ENCODE measurements at places on chromosomes 11 and 22.

- DNase-seq = no peak
These were observed 864 bp upstream of the EHBP1L1 start for GRCh38 chr11:65574811-65575567.

- no peak for DNase-seq
These were observed 214.7 kb upstream of the SYN3 start for GRCh38 chr22:33272871-33273270.

- no peak for DNase-seq
These were observed 48.0 kb downstream of the KDM2A start for GRCh38 chr11:67167091-67167490.

DNA sequence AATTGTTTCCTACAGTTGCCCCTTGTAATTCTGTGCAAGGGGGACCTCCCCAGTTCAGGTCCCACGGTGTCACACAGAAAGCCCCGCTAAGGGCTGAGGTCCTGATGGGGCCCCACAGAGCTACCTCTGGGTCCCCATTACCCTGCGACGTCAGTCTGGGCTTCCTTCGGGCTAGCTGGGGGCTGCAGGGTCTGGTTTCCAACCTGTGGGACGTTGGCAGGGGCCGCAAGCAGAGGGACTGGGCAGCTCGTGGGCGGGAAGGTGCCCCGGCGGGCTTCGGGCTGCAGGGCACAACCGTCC, 698 bp downstream of the SLC37A4 start:
- DNase-seq = no peak

GRCh38 chr11:4134806-4135205, 40.2 kb downstream of the RRM1 start:
- no peak for DNase-seq

- DNase-seq = no peak
These were observed 97.1 kb downstream of the ME3 start for GRCh38 chr11:86575208-86575855.

DNA sequence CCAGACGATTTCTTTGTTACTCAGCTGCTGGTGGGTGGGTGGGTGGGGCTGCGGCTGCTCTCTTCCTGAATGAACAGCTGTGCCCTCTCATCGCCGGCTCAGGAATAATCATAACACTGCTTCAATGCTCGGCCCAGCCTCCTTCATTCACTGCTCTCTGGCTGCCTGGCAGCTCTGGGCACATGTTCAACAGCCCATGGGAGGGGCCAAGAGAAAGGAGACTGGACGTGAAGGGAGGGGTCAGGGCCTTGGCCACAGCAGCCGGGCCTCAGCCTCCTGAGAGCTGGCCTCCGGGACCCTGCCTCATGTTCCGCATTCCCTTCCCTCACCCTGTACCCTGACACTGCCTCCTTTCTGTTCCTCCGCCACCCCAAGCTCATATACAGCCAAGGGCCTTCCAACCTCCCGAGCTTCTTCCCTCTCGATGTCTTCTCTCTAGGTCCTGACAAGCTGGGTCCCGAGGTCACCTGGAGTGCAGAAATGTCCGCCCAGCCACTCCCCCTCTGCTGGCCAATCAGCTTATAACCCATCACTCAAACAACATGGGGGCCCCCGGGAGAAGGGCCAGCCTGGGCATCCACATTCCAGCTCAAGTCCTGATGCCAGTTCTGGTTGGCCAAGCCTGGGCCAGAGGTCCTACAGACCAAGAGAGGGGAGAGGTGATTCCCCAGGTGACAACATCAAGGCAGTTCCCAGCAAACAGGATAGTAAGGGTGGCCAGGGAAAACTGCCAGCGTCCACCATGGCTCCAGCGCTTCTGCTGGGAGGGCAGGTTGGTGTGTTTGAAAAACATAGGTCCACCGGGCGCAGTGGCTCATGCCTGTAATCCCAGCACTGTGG, 3.2 kb upstream of the CSDC2 start:
- no peak for DNase-seq

DNA sequence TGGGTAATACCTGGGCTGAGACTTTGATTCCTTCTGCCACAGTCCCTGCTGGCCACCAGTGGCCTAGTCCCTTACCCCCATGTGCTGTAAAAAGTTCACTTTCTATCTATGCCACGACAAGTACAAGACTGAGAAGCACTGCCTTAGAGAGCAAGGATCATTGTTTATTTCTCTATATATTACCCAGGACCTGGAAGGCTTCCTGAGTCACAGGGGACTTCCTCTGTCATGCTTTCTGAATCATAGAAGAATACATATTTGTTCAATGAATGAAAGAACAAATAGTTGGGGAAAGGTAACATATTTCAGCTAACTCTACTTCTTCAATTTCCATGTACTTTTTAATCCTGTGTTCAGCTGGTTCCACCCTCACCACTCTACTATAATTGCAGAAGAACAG, 5.5 kb upstream of the SYT9 start:
- no peak for DNase-seq

- DNase-seq = no peak
These were observed 86.4 kb downstream of the CDKN1C start for GRCh38 chr11:2798951-2799761.

DNA sequence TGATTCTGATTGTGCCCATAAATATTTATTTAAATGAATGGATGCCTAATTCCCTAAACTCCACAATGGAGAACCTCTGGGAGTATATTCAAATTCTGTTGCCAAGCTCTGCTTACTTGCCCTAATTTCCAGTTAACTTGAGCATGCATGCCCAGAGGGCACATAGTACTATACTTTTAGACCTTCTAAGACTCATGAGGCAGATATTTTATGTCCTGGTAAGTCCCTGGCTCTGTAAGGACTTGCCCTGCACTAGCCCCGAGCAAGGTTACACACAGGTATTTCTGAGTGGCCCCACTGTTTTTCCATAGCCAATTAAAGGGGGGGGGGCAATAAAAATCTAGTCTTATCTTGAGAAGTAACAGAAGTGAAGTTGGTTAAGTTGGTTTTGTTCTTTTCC, 21.1 kb upstream of the CAPRIN1 start:
- DNase-seq = no peak

- DNase-seq = no peak
These were observed 16.1 kb downstream of the TREH start for GRCh38 chr11:118663381-118663780.

GRCh38 chr11:2701898-2702434, 2.2 kb upstream of the KCNQ1OT1 start:
- DNase-seq = no peak

DNA sequence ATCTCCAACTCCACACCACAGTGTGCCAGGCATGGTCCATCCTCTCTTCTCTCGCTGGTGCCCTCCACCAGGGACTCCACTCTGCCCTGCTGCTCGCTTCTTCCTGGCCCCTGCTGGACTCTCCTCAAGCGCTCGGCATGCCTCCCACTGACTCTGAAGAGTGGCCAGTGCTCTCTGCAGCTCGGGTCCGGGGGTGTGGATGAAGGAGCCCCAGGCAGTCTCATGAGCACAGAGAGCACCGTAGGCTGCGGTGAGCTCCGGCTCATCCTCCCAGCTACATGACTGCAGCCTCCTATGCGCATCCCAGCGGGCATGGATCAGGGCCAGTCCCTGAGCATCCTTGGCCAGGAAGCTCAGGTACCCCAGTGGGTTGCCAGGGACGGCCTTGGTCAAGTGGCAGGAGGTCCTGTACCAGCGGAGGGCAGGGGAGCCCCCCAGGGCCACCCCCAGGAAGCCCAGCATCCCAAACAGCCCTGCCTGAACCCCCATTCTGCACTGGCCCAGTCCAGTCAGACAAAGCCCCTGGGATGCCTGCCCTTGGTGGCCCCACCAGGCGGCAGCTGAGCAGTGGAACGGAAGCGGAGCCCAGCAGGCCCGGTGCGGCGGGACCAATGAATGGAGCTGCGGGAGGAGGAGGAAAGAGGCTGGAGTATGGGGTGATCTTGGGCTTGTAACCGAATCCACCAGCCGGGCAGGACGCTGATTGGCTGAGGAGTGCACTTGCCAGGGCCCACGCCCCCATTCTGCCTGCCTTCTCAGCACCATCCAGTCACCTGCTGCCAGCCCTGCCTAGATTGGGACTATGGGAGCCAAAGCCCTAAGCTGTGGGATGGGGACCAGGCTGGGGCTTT, at the start of gene PLA2G3:
PLA2G3 (minus strand) TSS at position 643 of the 851 bp plus-strand sequence; CDS start at position 489, 154 bp downstream.
- DNase-seq = no peak

DNA sequence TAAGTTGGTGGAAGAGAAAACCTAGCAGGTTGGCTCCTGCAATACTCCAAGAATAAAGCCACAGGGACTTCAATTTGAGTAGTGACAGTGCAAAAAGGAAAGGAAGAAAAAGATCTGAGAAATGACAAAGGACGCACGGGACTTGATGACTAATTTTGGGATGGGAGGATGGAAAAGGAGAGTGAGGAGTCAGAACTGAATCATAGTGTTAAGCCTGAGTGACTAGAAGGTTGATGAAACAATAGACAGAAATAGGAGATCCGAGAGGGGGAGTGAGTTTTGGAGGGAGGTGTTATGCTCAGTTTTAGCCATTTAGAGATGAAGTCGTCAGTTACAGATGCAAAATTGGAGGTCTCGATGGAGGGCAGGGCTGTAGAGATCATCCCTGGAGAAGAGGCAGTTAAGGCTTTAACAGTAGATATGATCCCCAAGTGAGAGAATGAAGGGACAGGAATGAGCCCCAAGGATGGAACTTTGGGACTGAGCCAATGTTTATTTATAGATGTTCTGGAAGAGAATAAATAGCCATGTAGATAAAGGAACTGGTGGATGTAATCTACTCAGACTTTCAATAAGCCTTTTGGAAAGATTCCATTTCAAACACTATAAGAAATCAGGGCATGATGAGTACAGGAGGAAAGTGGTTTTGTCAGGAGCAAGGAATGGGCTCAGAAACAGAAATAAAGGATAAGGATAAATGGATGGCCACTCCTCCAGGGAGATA, 108.9 kb upstream of the NCAM1 start:
- DNase-seq = no peak

DNA sequence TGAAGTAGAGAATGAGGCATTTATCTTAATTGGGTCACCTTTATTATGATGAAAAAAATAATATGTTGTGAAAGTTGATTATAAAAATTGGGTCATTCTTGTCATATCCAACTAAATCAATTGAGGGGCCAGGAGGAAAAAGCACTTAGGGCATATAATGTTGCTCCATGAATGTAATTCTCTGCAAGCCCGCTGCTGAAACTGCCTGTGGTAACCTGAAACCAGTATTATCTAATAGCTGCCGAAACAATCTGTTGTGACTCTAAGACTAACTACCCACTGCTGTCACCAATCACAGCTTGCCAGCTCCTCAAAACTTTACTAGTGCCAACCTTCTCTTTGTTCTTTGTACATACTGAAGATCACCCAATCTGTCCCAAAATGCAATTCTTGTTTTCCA, 115.8 kb downstream of the ATG16L2 start:
- DNase-seq = no peak

GRCh38 chr11:444396-445144, 2.8 kb upstream of the ANO9 start:
- no peak for DNase-seq

- no peak for DNase-seq
These were observed 31.8 kb downstream of the ARHGAP1 start for GRCh38 chr11:46668480-46669085.

GRCh38 chr11:100827934-100828661, 141.0 kb downstream of the ARHGAP42 start:
- no peak for DNase-seq

- DNase-seq = no peak
These were observed 80.7 kb downstream of the MN1 start for GRCh38 chr22:27720860-27721259.

GRCh38 chr22:37276776-37277175, 5.5 kb upstream of the CYTH4 start:
- no peak for DNase-seq

GRCh38 chr11:65210748-65211147, 29.0 kb downstream of the CAPN1 start:
- no peak for DNase-seq

- DNase-seq = no peak
These were observed 4.9 kb upstream of the SLC16A8 start for GRCh38 chr22:38088629-38089473.

DNA sequence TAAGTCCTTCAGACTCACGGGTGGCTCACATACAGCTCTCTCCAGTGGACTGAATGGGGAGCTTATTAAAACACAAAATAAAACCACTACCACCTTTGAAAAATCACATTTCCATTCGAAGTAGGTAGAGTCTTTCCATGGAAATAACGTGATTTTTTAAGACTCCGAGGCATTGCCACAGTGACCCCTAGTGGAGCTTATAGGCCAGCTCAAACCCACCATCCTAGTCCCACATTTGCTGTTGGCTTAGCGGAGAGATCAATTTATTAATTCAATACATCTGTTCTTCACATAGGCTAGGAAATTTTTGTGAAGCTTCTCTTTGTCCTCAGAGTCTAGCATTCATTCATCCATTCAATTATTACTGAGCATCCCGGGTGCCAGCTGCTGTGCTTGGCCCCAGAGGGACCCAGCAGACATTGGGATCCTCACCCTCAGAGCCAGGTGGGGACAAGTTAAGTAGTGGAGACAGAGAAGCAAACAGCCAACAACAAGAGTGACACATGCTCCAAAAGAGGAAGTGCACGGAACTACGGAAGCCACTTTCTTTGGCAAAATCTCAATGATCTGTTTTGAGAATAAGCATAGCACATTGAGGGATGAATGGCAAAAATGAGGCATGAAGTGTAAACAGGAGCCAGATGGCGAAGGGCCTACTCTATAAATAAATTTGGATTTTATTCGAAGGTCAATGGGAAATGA, 10.2 kb upstream of the P4HA3 start:
- DNase-seq = no peak

DNA sequence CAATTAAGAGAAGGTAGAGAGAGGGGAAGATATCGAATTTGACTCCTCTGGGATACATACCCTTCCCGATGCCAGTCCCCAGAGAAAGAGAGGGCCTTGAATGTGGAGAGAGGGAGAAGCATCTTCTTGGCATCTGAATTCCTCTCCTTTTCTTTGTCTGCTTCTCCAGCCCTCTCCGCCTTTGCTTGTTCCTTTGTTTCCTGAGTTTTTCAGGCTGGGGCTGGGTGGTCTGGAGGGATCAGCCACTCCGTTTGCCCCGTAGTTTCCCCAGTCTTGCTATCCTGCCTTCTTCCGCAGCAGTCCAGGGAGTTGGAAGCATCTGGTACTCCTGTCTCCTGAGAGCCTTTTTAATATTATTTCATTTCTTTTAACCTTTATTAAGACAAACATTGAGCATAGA, 107.1 kb upstream of the CADM1 start:
- no peak for DNase-seq

DNA sequence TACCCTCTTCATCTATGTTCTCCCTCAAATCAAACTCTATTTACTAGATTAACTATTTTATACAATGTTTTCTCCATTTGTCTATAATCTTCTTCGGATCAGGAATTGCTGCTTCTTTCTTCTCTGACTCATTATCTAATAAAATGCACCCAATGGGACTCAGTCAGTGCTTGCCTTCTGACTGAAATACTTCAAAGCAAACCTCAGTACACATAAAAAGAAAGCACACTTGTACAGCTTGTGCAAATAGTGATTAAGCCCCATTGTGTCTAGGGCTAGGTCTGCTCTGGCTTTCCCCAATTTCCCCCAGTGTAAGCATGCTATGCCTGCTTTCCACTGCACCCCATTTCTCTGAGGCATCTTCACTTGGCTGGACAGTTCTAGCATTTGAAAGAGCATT, 118.6 kb upstream of the C11orf87 start:
- DNase-seq = no peak

GRCh38 chr11:116539836-116540418, 232.9 kb downstream of the BUD13 start:
- no peak for DNase-seq
